Colonic mucosa (tissue), 4 donors: ENCODE measurements at places on chromosomes 16 and 17. TPM values are rescaled to one million over a fixed set of nuclear protein-coding genes. Genes with fewer than 3 reads are reported as not detected.
A peak's percentile ranks its signal among the peaks of the same experiment; 100 is the strongest.

GRCh38 chr17:51630101-51630671 is 369.8 kb downstream of the UTP18 start:
- H3K4me1 ChIP-seq, result no peaks in the 10 kb centered on the region
- H3K27me3 ChIP-seq, result no peaks in the 10 kb centered on the region
- DNase-seq, result no peak
- no peaks in the 10 kb centered on the region for H3K36me3 ChIP-seq
- no peak overlapping the region for H3K27ac ChIP-seq

DNA sequence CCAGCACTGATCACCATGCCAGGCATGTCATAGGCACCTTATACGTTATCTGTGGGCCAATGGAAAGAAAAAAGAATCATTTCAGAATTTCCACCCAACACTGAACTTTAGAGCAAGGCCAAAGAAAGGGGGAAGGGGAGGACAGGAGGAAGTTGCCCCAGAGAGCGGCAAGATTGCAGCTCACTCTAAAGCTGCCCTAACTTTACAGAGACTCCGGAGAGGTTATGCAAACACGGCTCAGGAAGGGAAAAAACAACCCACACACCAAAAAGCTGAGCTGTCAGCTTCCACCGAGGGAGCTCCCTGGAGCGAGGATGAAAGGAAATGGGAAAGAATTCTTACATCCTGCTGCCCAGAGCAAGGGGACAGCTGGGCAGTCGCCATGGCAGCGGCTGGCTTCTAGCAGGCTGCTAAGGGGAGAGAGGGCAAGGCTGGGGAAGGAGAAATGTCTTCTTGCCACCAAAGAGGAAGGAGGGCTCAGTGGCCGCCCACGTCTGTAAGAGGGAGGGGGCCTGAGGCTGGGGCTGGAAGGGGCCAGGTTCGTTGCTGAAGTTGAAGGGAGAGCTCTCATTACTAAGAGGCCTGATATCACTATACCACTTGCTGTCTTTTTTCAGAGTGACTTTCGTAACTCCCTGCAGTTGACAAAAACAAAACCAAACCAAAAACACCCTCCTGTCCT is 18.2 kb downstream of the COTL1 start:
- no peak overlapping the region for H3K4me3 ChIP-seq
- peaks cover 4% of the 10 kb centered on the region for H3K4me1 ChIP-seq
- H3K27me3 ChIP-seq, result no peaks in the 10 kb centered on the region

DNA sequence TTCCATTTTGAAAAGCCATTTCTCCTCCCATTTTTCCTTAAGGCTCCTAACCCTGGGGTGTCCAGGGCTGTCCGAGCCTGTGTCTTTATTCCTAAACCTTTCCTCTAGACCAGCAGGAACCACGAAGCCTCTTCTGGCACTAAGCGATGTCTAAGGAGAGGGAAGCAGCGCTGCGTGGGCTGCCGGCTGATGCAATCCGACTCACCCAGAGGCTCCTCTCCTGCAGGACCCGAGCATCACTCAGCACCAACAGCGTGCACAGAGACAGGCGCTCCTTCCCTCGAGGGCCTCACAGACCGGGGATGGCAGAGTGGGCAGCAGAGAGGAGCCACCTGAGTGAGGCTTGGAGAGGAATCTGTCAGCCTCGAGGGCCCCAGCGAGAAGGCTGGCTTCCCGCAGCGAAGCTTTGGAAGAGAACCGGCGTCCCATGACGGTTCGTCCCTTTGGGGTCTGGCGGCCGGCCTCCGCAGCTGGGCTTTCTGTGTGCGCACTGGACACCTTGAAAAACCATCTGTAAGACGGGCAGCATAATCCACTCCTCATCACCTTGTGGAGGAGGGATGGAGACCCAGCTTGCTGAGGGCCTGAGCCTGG is 174.3 kb downstream of the FOXL1 start:
- H3K27me3 ChIP-seq, result no peaks in the 10 kb centered on the region
- no peaks in the 10 kb centered on the region for H3K4me1 ChIP-seq
- H3K27ac ChIP-seq, result no peak overlapping the region

The C17orf113 gene
- total RNA-seq, result 1.2 TPM

DNA sequence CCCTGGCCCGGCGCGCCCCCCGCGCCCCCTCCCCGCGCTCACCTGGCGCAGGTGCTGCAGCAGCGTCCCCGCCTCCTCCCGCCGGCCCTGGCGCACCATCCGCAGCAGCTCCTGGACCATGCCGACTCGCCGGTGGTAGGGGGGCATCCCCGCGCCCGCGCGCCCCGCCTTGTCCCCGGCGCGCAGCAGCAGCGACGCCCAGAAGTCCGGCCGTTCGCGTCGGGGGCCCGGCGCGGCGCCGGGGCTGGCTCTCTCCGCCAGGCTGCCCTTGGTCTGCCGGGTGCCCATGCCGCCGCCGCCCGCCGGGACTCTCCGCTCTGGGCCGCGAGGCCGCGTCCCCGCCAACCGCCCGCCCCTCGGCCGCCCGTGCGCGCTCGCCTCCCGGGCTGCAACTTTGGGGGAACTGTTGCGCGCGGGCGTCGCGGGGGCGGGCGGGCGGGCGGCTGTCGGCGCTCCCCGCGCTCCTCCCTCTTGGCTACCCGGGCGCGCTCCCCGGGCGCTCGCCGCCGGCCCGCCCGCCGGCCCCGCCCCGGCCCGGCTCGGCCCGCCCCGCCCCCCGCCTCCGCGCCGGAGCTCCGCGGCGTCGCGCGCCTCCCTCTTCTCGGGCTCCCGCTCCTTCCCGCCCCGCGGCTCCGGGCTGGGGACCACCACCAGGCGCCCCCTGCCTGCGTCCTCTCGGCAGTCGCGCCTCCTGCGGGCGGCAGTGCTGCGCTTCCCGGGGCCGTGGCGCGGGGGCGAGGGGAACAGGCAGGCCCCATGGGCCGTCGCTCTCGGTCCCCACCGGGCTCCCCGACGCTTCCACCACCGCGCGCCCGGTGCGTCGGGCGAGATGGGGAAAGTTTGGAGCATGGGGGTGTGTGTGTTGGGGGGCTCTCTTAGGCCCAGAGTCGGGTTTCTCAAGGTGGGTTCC is at the start of gene LRRC75A:
LRRC75A (minus strand) TSS at position 491 of the 910 bp plus-strand sequence; CDS start at position 288, 203 bp downstream.
- peak within 1 kb of the TSS; percentile 71 for H3K27ac ChIP-seq
- H3K4me3 ChIP-seq, result peak within 1 kb of the TSS; percentile 79
- H3K4me1 ChIP-seq, result peaks cover 3% of the 10 kb centered on the region
- no peaks in the 10 kb centered on the region for H3K27me3 ChIP-seq

The KRT14 gene
- total RNA-seq, result not detected

- no peak for DNase-seq
- H3K4me1 ChIP-seq, result no peaks in the 10 kb centered on the region
- H3K4me3 ChIP-seq, result no peak overlapping the region
- H3K27ac ChIP-seq, result no peak overlapping the region
These were observed 30.4 kb downstream of the SOCS3 start for GRCh38 chr17:78329263-78330059.

GRCh38 chr17:41977991-41978390 is 11.4 kb downstream of the CNP start:
- H3K4me3 ChIP-seq, result no peak overlapping the region
- no peak overlapping the region for H3K27ac ChIP-seq
- no peaks in the 10 kb centered on the region for H3K27me3 ChIP-seq
- H3K4me1 ChIP-seq, result no peaks in the 10 kb centered on the region
- DNase-seq, result no peak
